Cerebellar nuclear complex (tissue), 1 donor: ENCODE measurements at places on chromosomes 16 and 17.

DNA sequence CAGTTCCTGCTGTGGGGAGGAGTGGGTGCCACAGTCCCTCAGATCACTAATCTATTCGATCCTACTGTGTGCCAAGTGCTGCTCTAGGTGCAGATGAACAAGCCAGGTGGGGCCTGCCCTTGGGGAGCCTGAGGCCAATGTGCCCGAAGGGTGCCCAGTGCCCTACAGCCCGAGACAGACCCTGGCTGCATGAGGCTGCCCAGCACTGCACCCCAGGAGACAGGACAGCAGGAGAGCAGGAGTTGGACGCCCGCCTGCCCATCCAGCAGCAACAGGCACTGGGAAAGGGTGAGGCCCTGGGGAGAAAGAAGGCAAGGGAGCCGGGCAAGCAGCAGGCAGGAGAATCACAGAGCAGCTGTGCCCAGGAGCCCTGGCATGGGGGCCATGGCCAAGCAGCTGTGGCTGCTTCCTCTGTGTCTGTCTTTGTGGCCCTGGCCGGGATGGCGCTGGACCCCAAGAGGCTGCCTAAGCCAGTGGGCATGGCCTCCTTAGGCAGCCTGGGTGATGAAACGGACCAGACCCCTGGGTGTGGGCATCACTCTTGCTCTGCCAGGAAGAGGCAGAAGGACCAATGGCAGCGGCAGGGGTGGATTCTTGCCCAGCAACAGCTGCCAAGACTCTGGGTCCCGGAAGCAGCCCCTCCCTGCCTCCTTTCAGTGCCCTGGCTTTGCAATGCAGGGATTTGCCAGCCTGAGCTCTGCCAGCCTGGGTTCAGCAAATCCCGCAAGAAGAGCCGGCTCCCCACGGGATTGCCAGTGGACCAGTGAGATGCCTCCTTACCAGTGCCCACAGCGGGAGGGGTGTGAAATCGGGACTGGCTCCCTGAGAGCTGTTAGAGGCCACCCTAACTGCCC, 179.6 kb upstream of the TNRC6C start:
- DNase-seq, result no peak

- no peak for DNase-seq
These were observed 9.2 kb upstream of the SERPINF1 start for GRCh38 chr17:1752425-1753262.

DNA sequence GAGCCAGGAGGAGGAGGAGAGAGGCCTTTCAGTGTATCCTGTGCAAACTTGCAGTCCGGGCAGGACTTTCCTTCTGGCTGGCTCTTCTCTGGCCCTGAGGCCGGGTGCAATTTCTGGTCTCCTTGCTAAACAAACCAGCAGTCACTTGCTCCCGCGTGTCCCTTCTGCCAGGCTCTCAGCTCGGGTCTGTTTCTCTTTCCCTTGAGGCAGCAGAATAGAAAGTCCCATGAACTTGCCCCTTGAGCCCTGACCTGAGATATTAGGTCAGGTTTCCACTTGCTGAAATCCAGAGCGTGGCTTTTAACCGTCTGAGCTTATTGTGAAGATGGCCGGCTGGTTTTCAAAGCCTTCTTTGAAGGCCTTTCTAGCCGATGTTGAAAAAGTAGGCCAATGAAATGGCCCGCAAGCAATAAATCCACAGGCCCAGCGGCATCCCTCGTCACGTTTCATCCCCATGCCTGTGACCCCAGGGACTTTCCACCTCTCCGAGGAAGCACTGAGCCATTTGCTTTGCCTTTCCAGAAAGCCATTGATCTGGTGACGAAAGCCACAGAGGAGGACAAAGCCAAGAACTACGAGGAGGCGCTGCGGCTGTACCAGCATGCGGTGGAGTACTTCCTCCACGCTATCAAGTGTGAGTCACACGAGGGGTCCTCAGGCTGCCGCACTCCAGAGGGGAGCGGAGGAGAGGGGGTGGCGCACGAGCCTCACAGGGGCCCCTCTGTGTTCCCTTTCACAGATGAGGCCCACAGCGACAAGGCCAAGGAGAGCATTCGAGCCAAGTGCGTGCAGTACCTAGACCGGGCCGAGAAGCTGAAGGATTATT, 4.5 kb downstream of the VPS4A start:
- no peak for DNase-seq

GRCh38 chr17:7183433-7184090, 4.4 kb upstream of the ASGR1 start:
- DNase-seq, result no peak

DNA sequence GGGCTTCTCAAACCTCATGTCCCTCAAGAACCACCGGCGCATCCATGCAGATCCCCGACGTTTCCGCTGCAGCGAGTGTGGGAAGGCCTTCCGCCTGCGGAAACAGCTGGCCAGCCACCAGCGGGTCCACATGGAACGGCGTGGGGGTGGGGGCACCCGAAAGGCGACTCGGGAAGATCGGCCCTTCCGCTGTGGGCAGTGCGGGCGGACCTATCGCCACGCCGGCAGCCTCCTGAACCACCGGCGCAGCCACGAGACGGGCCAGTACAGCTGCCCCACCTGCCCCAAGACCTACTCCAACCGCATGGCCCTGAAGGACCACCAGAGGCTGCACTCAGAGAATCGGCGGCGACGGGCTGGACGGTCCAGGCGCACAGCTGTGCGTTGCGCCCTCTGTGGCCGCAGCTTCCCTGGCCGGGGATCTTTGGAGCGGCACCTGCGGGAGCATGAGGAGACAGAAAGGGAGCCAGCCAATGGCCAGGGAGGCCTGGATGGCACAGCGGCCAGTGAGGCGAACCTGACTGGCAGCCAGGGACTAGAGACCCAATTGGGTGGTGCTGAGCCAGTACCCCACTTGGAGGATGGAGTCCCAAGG, 5.9 kb downstream of the ZNF646 start:
- no peak for DNase-seq

DNA sequence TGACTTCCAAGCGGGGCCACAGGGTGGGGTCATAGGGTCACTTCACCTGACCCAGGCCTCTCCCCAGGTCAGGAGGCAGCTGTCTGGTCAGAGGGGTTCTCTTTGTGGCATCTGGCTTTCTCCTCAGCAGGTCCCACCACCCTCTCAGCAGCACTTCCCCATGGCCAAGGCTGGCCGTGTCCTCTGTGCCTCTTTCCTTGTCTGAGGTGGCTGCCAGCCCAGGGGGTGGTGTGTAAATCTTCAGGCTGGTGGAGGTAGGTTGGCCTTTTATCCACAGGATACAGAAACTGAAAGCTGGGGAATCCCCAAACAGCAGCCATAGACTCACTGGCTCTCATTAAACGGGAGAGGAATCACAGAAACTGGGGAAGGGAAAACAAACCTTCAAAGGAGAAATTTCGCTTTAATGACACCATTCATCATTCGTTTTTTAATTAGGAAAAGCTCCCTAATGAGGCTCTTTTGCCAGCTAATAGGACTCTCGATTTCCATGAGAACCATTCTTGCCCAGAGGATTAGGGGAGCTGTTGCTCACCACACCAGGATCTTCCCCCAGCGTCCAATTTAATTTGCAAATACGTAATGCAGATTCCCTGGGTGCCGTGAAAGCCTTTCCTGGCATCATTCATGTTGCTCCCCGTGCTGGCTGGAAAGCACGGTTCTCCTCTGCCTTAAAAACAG, 18.0 kb downstream of the C17orf75 start:
- DNase-seq, result no peak

DNA sequence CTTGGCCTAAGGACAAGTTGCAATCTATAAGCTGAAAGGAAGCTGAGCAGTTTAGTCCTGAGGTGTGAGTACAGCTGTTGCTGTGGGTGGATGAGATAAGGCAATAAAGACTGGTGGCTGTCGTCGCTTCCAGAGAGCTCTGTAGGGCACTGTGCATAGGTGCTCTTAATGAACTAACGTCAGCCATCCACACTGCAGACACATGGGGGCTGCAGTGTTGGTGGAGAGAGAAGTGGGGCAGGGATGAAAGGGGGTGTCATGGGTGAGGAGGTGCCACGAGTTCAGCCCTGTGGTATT, 139.9 kb upstream of the IRX3 start:
- DNase-seq, result no peak

DNA sequence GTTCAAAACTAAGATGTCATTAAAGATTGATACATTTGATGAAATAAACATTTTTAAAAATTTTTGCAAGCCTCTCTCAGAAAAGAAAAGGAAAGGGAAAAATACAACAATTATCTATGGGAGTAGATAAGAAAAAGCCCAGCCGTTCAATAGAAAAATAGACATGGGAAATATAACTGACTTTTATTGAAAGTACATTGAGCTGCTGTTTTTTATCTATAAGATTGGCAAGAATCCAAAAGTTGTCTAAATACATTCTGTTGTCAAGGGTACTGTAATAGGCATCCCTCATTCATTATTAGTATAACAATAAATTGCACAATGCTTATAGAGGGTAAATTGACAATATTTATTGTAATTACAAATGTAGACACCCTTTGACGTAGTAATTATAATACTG, 38.4 kb upstream of the IRX6 start:
- DNase-seq, result no peak

DNA sequence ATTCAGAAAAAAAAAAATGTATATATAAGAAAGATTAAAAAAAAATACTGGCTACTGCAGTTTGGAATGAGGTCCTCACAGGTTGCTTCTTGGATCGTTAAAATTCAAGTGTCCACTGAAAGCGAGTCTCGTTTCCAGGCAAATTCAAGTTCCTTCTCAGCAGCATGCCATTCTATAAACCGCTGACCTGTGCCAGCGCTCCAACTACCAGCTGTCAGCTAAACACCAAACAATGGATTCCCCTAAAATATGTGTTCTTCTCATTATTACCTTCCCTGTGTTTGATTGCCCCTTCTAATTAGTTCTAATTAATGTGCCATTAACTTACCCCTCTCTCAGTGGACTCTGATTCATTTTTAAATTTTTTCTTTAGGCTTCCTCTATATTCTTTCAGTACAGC, 92.4 kb downstream of the DNAH9 start:
- DNase-seq, result no peak

- no peak for DNase-seq
These were observed 9.7 kb downstream of the ZNF19 start for GRCh38 chr16:71479420-71479819.

- DNase-seq, result no peak
These were observed 3.9 kb downstream of the SPATA20 start for GRCh38 chr17:50550661-50551432.

- DNase-seq, result no peak
These were observed 15.6 kb downstream of the RNF112 start for GRCh38 chr17:19426631-19427030.

- no peak for DNase-seq
These were observed 455.6 kb downstream of the HS3ST3B1 start for GRCh38 chr17:14756479-14756878.
